ENCODE measurements at places on chromosomes 2 and 18.

DNA sequence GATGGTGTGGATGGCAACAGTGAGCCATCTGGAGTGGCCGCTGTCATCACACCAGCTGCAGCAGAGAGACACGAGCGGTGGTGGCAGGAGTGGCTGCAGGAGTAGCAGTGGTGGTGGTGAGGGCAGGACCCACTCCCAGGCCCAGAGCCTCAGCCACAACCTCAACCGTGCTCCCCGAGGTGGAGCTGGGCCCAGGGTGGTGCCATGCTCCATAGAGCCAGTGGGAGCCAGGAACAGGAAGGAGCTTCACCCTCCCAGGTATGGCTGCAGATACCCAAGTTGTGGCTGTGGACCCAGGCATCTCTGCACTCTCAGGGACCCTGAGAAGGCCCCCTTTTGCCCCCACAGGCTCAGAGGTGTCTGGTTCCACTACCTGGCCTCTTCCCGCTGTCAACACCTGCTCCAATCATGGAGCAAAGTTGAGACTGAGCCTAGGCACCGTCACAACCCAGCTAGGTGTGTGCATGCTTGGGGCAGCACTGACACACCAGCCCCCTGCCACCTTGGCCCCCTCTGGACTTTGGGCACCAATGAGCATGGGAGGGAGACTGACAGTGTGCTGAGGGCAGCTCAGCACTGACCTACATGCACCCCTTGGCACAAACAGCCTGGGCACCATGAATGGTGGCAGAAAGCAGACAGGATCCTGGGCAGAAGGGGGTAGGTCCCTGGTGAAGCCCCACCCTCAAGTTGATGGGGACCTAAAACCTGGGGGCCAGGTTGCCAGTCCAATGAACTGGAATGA lies 188.9 kb downstream of the NDUFA10 start:
- DNase-seq, result no peak

- DNase-seq, result peak; percentile 25
Measured at GRCh38 chr18:34039201-34039600, 185.5 kb downstream of the NOL4 start.

GRCh38 chr2:197208841-197209240 lies 101.7 kb downstream of the ANKRD44 start:
- DNase-seq, result peak; percentile 46

DNA sequence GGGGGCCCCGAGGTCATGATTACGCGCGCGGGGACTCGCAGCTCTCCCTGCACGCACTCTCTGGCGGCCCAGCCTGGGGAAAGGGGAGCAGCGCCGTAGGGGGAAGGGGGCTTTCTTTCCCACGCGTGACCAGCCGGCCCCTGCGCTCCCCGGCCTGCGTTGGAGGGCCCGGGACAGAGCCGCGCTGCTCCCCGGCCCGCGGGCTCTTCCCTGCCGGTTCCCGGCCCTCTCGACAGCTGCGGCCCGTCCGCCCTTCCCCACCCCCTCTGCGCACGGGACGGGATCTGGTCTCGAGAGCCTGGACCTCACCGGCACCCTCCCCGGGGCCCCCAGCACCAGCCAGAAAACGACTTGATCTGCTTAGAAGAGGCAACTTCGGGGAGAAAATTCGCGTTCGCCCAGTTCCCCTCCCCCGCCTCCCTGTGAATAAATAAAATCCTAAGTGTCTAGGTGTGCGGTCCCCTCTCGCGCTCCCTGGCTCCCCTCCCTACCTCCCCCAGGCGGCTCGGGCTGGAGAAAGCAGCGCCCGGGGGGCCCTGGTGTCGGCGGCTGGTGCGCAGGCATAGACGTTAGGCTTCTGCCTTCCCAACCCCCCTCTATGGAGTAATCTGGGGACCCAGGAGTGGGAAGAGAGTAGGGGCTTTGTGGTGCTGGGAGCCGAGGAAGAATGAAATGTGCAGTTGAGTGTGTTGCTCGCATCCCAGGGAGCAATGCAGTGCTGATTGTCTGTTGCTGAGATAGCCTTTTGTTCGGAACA lies 803 bp upstream of the FIGN start:
- no peak for DNase-seq

- no peak for DNase-seq
Measured at GRCh38 chr2:67836866-67837265, 225.9 kb downstream of the C1D start.

DNA sequence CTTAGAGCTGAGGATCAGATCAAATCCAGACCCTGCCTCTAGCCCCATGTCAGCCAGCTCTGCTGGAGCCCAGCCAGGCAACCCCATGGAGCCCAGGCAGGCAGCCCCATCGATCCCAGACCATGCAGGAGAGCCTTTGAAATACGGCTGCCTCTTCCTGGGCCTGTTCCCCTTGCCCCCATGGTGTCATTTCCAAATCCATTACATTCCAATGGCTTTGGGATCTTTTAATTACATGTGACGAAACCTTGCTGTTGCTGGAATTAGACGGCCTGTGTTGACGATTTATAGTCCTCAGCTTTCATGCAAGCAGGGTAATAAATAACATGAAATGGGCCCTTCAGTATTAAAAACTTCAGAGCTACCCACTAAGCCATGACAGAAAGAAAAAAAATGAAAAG lies 75.8 kb upstream of the SLC14A2 start:
- no peak for DNase-seq

- DNase-seq, result no peak
Measured at GRCh38 chr2:74458938-74459363, 713 bp downstream of the WBP1 start.

- no peak for DNase-seq
Measured at GRCh38 chr2:215712219-215712868, 276.5 kb upstream of the FN1 start.

DNA sequence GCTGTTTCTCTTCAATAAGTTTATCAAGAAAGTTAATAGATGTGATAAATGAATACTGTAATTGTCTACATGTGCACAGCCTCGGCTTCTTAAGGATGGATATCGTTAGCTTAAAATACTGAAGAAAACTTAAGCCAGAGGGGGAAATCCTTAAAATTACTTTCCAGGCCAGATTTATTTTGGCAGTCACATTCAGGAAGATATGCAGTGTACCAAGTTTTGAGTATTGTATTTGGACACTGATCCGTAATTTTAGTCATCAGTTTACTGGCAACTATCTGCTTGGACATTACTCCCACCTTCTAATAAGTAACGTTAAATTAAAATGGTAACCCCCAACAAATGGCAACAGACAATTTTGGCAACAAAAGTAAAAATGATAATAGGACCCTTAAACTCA lies 770.0 kb upstream of the ZEB2 start:
- DNase-seq, result no peak

GRCh38 chr2:161077367-161078210 lies 82.6 kb upstream of the TANK start:
- no peak for DNase-seq

DNA sequence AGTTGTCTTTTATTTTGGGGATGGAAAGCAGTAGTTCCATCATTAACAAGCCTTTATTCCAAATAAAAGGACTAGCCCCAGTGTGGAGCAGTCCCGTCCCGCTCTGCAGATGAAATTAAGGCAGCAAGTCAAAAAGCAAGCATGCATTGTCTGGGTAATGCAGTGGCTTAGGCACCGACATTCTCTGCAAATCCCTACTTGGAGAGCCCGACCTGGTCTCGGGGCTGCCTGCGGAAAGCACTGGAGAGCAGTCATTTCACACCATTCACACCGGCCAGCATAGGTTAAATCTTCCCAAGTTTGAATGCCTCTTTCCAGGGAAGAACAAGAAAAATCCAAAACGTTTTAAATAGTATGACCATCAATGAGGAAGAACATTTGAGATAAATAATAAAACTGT lies 24.4 kb upstream of the RAB12 start:
- DNase-seq, result no peak

GRCh38 chr2:46329803-46330775 lies 32.9 kb downstream of the EPAS1 start:
- DNase-seq, result no peak

DNA sequence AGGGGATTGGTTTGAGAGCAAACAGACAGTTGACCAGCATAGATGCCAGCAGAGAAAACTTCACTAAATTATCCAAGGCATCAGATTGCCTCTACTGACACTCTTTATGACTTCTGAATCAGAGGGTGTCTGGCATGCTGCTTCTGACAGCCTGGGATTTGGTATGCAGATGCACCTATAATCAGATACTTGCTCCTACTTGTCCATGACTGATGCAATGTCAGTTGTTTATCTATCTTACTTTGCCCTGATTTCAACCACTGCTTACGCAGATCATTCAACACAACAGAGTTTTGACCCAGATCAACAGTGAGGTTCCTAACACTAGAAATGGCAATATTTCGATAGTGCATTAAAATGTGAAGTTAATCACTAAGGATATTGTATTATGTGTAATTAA lies 22.6 kb upstream of the CALCRL start:
- DNase-seq, result no peak

GRCh38 chr2:241139531-241140444 lies 9.5 kb downstream of the PASK start:
- DNase-seq, result no peak

GRCh38 chr2:69306393-69306821 lies 80.6 kb downstream of the GFPT1 start:
- no peak for DNase-seq

DNA sequence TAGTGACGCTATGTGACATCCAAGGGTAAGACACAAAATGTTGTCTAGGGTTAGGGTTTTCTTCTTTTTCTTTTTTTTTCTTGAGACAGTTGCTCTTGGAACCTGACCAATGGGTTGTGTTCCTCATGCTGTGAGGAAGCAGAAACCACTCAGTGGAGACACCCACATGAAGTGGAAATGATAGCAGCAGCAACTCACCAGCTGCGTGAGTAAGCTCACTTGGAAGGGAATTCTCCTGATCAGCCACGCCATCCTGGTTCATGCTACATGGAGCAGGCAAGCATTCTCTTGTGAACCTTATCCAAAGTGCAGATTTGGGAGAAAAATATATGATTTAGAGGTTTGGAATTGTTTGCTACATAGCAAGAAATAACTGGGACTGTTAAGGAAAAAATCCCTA lies 863.7 kb downstream of the EPHA4 start:
- no peak for DNase-seq

DNA sequence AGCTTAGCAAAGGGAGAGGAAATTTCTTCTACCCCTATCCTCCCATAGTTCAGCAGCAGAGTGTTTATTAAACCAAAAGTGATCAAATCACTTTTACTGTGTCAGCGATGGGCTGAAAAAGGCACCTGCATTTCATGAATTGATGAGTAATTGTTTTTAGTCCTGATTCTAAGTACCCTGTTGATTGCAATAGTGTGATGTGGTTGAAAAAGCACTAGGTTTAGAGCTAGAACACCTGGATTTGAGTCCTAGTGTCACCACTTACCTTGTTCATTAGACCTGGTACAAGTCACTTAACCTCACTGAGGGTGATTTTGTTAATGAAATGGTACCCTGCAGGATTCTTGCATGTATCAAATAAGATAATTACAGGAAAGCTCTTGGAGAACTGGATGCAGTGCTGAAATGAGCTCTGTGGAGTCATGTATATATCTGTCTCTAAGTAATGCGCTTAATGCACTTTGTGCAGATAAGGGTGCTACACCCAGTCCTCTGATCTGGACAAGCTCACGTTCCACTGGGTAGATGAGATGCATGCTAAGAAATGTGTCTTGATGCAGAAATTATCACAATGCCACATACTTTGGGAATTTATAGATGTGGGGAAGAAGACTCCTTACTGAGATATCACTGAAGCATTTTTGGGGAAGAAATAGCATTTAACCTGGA lies 289.6 kb downstream of the PARD3B start:
- no peak for DNase-seq

DNA sequence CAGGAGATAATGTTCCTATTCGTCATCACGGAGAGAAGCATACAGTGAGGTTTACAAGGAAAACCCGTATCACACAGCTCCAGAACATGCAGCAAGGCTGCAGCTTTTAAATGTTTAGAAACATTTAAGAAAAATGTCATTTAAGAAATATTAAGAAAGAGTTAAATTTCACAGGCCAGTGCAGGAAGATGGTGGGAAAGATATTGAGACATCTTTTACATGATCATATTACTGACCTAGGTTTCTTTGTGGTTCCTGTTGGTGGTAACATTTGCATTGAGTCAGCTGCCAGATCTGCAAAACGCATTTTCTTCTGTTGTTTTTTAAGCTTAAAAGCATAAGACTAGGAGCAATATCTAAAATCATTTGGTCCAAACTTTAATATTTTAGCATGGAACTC lies 44.9 kb downstream of the CPO start:
- DNase-seq, result no peak

- DNase-seq, result no peak
Measured at GRCh38 chr18:36635414-36636096, 193.2 kb downstream of the TPGS2 start.

GRCh38 chr2:166351319-166351718 lies 24.4 kb downstream of the SCN9A start:
- DNase-seq, result no peak

GRCh38 chr2:226797289-226797988 lies 2.2 kb downstream of the IRS1 start:
- no peak for DNase-seq

GRCh38 chr2:224918626-224919471 lies 123.4 kb downstream of the DOCK10 start:
- no peak for DNase-seq

GRCh38 chr2:240898731-240899467 lies 2.9 kb upstream of the MAB21L4 start:
- no peak for DNase-seq

- DNase-seq, result no peak
Measured at GRCh38 chr2:137049518-137049917, 284.2 kb downstream of the THSD7B start.

DNA sequence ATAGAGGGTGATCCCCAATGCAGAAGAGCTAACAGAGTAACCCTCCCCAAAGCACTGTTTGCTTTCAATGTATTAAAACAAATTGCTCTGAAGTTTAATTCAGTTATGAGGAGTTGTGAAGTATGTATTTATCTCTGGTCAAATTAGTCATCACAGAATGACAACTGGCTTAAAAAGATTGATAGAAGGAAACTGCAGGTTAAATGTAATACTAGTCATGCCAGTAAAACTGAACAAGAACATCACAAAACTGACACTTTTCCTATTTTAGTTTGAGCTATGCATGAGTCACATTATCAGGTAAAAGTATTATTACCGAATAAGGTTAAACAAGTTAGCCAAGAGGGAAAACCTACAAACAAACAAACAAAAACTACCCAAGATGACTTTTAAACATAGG lies 99.0 kb upstream of the ACVR1C start:
- no peak for DNase-seq

DNA sequence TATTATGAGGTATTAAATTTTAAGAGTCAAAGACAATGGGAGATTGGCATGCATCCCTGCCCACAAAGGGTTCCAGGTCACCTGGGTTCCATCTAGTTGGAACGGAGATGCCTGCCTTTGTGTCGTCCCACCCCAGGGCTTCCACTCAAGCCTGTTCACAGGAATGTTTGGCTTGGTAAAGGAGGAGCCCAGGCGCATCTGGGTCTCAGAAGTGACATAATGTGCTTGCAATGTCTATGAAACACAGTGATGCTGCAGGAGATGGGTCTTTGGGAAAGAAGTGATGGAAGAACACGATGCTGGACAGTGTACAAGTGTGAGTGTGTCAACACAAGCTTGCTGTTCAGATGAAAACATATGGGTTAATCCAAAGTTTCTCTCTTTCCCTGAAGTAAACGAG lies 49.6 kb upstream of the ZNF396 start:
- no peak for DNase-seq
